Stimulated activated CD8-positive, alpha-beta memory T cell treated with anti-CD3 and anti-CD28 coated beads, Interleukin-15, amount 100 ng/mL, for 4 hours (primary cell): ENCODE measurements at places on chromosomes 7 and 10.

- DNase-seq: no peak
Observed at GRCh38 chr10:110774069-110775019, 97.4 kb upstream of the PDCD4 start.

DNA sequence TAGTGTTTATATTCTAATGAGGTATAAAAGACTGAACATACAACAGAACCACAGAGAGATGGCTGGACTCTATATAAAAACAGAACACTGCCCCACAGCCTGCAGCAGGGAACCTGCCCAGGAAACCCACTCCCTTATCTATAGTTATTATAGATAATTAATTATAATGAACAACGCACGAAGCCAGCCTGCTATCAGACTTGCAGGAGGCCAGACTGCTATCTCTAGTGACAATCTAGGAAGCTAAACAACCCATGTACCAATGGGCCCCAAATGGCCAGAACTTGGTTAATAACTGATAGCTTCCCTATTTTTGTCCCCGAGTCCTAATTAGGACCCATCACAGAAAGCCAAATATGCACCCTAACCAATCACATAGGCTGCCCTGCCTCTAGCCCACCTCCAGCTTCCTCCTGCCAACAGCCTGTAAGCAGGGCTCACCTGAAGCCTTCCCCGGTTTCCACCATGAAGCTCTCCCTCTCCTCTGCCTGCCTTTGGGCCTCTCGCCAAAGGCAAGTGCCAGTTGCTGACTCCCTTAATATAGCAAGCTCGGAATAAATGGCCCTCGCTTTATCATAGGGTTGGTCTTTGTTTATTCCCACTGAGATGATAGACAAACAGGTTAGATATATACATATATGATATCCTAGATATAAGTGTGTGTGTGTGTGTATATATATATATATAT is 74.5 kb downstream of the SYPL1 start:
- DNase-seq: no peak

DNA sequence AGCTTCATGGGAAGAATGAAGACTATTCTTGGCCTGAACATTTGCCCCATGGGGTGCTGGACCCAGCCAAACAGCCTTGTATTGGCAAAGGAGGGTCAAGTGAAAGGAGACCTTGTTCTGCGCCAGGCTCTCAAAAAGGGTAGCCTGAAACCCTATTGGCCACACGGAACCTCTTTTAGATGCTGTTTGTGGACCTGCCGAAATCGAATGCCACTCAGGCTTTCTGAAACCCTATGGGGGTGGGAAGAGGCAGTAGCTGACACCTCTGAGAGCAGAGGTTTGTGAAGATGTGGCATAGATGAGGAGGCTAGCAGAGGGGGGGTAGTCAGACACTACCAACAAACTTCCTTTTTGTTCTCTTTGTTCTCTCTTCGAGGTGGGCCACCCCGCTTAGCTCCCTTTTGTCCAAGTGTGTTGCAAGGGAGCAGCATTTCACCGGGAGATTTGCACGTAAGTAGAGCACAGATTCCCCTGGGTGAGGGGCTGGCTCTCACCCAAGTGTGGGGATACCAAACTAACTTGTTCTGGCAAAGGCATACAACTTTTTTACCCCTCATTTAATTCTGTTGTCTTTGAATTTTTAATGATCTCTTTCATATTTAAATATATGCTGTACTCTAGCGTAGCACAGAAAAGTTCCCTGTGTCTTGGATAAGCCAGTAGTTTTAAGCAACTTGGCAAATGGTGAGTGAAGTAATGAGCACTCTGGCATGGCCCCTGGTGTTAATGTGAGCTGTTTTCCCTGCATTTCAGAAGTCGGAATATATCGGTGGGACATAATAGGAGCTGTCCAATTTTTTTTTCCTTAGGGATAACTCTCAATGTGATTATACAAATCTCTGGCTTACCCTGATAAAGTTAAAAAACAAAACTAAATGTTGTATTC is 107.7 kb downstream of the SEPTIN7 start:
- DNase-seq: no peak

- DNase-seq: no peak
Observed at GRCh38 chr7:37493123-37493522, 44.5 kb upstream of the ELMO1 start.

DNA sequence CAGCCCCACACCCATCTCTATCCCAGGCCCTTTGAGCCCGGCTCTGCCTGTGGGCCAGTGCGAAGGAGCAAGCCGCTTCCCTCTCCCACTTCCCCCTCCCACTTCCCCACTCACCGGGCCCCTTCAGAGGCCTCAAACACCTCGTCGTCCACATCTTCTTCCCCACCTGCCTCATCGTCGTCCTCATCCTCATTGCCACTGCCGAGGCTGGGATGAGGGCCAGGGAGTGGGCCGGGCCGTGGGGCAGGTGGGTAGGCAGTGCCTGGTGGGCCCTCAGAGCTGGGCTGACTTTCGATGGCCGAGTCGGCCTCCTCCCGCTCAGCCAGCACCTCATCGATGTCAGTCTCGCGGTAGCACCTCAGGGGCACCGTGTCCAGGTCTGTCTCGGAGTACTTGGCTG is 3.8 kb downstream of the PSD start:
- DNase-seq: no peak

DNA sequence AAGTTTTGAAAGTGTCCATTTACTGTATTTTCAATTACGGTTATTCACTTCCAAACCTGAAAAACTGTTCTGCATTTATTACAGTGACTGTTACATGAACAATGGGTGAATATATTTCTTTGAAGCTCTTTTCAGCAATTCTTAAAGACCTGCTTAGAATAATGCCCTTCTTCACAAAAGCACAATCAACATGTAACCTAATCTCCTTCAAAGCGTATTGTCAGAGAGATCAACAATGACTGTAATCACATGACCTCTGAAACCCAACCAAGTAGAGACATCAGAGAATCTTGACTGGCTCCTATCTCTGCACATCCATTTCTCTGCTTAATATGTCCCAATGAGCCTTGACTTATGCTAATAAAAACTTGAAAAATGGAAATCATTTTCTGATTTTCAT is 126.7 kb downstream of the NRCAM start:
- no peak for DNase-seq

- DNase-seq: no peak
Observed at GRCh38 chr10:120729547-120729946, 121.6 kb upstream of the WDR11 start.

- DNase-seq: no peak
Observed at GRCh38 chr10:22986771-22987542, 59.1 kb downstream of the ARMC3 start.

DNA sequence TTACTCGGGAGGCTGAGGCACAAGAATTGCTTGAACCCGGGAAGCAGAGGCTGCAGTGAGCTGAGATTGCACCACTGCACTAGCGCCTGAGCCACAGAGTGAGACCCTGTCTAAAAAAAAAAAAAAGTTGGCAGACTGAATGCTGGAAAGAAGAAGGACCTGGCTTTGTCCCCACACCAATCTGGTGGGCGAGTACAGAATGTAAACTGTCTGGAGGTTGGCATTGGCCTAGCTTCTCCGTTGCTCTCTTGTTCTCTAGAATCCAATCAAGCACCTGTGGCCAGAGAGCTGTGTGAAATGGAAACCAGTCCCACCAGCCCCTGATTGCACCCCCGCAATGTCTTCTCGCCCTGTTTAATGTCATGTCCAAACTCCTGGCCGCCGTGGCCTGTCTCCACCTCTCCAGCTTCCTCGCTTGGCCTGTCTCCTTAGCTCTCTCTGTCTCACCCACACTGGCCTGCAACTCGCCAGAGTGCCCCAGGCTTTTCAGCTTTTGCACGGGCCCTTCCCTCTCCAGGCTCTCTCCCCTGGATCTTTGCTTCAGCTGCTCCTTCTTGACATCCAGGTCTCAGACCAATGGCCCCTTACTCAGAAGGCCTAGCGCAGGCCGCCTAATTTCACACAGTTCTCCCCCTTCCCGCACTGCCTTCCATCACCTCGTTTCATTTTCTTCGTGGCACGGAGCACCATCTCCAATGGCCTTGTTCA is 670 bp upstream of the AGK start:
- DNase-seq: no peak

- no peak for DNase-seq
Observed at GRCh38 chr10:92530421-92530820, 43.5 kb downstream of the IDE start.

DNA sequence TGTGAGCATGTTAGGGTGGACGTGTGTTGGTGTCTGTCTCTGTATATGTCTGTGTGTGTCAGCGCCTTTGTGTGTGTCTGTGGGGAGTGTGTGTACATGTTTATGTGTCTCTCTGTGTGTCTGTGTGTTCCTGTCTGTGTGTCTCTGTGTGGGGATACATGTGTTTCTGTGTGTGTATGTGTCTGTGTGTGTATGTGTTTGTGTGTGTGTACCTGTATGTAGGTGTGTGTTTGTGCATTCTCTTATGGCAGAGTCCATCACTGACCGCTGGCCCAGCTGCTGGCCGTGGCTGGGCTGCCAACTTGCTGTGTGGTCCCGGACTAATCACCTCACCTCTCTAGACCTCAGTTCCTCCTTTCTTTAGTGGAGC is 54.6 kb downstream of the PALD1 start:
- DNase-seq: no peak

DNA sequence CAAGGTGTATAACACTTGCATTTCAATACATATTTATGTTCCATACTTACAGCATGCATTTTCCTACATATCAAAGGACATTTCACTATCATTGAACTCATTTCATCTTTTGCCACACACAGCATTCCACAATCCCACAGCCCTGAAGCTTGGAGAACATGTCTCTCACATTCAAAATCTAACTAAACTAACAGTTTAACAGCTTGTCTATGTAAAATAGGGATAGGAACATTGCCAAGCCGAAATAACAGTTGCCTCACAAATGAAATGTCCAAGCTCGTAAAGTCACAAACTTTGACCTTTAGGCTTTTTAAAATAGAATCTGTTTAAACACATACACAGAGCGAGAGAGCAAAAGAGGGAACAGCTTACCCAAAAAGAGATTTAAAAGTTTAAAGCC is 65.3 kb downstream of the HGF start:
- DNase-seq: no peak

DNA sequence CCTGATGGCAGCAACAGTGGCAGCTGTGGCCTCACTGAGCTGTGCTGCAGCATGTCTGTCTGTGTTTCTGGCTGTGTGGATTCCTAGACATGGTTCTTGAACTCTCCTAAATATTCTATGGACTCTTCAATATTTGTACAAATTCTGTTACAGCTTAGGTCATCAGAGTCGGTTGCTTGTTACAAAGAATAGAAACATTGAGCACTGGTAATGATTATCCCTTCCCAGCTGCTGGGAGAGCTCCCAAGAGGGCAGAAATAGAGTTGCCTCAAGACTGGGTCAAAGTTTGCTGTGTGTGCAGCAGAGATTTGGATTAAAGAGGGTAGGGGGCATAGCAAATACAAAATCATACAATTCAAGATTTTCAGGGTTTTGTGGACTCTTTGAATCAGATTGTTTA is 337.1 kb upstream of the AKR1E2 start:
- DNase-seq: no peak

DNA sequence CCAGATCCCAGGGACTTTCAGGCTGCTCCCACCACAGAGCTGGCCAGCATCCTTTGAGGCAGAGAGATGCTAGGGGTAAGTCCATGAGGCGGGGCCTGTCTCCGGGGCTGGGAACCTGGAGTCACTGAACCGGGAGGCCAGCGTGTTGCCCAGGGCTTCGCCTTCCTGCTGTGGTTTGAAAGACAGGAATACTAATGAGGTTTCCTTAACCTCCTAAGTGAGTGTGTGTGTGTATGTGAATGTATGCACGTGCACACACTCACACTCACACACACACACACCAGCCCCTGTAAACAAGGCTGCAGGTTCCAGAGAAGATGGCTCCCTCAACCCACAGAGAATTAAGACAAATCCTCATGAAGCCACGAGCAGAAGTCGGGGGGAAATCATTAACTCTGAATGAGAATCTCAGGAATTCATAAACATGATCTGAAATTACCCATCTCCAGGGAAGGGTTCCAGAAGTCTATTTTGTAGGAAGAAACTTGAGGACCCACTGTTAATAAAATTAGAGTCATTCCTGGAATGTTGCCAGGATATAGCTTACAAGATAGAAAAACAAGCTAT is 20.3 kb upstream of the PFKP start:
- no peak for DNase-seq

DNA sequence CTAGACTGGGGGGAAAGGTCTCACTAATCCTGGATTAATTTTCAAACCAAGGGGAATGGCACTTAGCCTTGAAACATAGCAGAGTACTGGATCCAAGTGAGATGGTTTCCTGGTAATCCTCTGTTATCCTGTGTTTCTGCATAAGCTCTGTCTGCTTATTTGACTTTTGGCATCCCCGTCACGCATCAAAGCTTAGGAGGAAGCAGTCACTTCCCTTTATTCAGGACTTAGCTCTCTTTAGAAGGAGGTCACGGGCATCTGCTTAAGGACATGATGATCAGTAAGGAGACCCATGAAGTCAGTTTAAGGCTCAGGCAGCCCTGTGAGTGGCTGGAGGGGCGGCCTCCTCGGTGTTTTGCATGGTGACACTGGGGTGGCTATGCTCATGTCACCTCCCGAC is 30.0 kb downstream of the TSPAN15 start:
- DNase-seq: no peak

DNA sequence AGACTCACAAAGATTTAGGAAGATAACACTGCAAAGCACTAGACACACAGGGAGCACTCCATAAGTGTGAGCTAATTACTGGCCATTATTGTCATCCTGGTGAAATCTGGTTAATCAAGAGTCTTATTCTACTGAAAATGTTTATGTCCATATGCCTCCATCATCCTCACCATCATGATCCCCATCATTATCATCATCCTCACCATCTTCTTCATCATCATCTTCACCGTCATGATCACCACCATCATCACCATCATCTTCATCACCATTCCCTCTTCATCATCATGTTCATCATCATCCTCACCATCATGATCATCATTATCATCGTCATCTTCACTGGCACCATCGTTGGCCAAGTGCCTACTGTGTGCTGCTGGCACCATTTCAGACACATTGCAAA is 76.3 kb upstream of the CARD11 start:
- no peak for DNase-seq

DNA sequence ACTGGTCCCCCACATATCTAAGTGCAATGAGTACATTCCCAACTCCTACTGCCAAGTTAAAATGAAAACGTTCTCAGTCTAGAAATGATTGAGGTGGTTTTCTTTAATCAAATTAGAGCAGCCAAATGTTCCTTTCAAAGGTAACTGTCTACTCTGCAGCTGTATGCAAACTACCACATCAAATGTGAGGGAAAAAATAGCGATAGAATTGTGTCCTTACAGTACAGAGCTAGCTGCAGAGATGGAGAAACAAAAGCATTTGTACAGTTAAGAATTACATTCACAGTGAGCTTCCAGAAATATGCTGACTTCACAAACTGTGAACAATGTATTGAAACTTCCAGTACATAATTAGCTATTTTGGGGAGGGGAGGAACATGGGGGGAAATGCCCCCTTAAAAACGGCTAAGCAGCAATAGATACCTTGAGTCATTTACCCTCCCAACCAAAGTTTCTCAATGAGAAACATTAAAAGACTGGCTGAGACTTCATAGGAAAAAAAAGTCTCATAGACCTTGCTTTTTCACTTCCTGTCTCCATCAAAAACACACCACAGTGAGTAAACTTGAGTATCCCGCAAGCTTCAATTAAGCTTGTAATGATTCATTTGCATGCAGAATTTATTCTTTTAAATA is 22.9 kb downstream of the CDK6 start:
- DNase-seq: no peak
